ENCODE measurements at places on chromosomes 5 and 9. TPM values are rescaled to one million over a fixed set of nuclear protein-coding genes. Genes with fewer than 3 reads are reported as not detected.

Gene TMEM232
- 1.2 TPM for total RNA-seq

Gene STK10
- total RNA-seq: 226 TPM

Gene IFNA2
- not detected for total RNA-seq

Gene EGFLAM
- not detected for total RNA-seq

Gene PCDHGB4
- 0.17 TPM for total RNA-seq

Gene GLE1
- total RNA-seq: 44.2 TPM

Gene PCDHB15
- total RNA-seq: not detected

Gene OLFM1
- total RNA-seq: 5.3 TPM

Gene ANKRD18A
- total RNA-seq: 5.0 TPM

Gene SPACA9
- total RNA-seq: 1.1 TPM

Gene NAIP
- 12.0 TPM for total RNA-seq

Gene HABP4
- 7.0 TPM for total RNA-seq

Gene FBXO10
- total RNA-seq: 5.0 TPM

Gene PCDHA2
- total RNA-seq: not detected

Gene FGF10
- total RNA-seq: not detected

Gene SLC25A2
- 0.56 TPM for total RNA-seq

Gene PCDHGA4
- total RNA-seq: 0.74 TPM

Gene PCDHGB2
- total RNA-seq: 1.0 TPM

Gene BASP1
- total RNA-seq: 0.98 TPM

Gene KCNV2
- total RNA-seq: not detected

Gene CYLC2
- total RNA-seq: not detected

Gene ALDOB
- total RNA-seq: not detected

Gene DMRT2
- total RNA-seq: 1.3 TPM

Gene ZDHHC11B
- not detected for total RNA-seq

Gene ARID3C
- total RNA-seq: 0.49 TPM

Gene RAB3C
- not detected for total RNA-seq

Gene SLC34A3
- total RNA-seq: not detected

Gene MPDZ
- not detected for total RNA-seq

Gene OR1K1
- not detected for total RNA-seq

Gene FBN2
- not detected for total RNA-seq

Gene LCN1
- not detected for total RNA-seq

Gene SEC24A
- 32.0 TPM for total RNA-seq

Gene OLFML2A
- not detected for total RNA-seq

Gene PCDHA11
- not detected for total RNA-seq

Gene GADD45G
- 34.2 TPM for total RNA-seq

Gene ARHGEF37
- total RNA-seq: 0.47 TPM

Gene SPRY4
- 0.90 TPM for total RNA-seq

Gene PHF24
- total RNA-seq: not detected

Gene CARD6
- 6.3 TPM for total RNA-seq

Gene CLK4
- total RNA-seq: 34.9 TPM

Gene GPR151
- not detected for total RNA-seq

Gene NAIF1
- 12.6 TPM for total RNA-seq

Gene OR13F1
- total RNA-seq: not detected

Gene PCDHGA9
- total RNA-seq: 0.27 TPM

Gene SLC6A3
- total RNA-seq: not detected

Data from T-helper 1 cell treated with Interleukin-12 subunit alpha and Interleukin-12 subunit beta and Interleukin-4 antibody, amounts not matched to agents 30 ng/mL and 1 ng/mL, for 36 hours (primary cell).